ENCODE measurements at places on chromosomes 3 and 15. TPM values are rescaled to one million over a fixed set of nuclear protein-coding genes. Genes with fewer than 3 reads are reported as not detected.

WNT5A gene
- 1.7 TPM for total RNA-seq

CGNL1 gene
- 2.4 TPM for total RNA-seq

DNA sequence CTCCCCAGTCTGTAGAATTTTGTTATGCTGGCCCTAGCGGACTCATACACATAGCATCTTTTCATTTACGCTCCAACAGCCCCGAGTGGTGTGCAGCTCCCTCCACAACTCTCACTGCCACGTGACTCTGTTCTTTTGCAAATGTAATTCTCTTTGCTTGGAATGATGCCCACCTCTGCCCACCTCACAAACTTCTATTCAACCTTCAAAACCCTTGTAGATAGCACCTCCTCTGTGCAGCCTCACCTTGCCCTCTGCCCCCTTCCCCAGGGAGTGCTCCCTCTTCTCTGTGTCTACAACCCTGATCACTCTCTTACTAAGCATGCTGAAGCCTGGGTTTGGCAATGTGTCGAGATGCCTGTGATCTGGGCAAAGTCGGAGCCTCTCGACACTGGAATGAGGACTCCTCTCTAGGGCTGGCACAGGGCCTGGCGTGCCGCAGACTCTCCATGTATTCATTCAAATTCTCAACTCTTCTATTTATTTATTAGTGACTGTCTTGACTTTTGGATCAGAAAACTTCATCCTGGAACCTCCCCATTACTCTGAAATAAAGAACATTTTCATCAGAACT is 73.5 kb downstream of the MGLL start:
- peak; percentile 85 for DNase-seq

DNA sequence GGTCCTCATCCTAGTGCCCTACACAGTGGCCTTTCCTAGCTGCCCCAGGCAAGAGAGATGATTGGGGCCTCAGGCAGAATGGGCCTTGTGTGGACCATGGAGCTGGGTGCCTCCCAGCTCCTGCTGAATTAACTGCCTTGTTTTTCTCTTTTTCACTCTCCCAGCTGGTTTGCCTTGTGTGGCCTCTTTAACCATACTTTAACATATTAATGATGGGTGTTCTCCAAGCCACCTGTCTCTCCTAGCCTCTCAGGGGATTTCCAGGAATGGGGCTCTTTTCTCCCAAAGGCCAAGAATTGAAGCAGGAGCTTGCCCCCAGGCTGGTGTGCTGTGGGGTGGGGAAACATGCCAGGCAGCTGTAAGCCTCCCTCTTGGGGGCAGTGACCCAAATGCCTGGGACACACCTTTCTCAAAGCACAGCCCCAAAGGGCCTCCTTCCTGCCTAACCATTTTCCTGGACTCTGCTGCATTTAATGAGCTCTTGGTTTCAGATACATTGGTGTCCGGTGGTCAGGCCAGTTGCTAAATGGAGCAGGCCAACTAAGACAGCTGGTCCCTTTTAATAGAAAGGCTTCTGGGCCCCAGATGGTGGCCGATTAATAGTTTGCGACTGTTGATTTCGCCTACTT is 5.6 kb downstream of the ALPK3 start:
- peak; percentile 77 for DNase-seq

DNA sequence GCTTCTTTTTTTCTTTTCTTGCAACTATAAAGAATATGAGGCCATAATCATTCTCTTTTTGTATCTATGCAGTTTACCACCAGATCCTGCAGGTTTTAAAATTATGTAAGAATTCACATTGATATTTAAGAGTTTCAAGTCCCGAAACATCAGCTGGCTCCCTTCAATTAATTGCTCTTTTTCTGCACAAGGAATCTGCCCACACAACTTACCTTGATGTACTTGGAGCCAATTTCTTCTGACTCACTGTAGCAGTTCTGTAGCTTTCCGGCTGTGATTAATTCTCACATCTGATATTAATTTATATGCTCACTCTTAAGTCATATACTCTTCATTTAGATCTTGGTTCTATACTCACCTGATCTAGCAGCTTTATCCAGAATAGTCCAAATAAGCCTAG is 781.8 kb downstream of the CADM2 start:
- no peak for DNase-seq

CNTN3 gene
- 4.0 TPM for total RNA-seq

GRCh38 chr15:61820951-61821350 is 239.3 kb downstream of the VPS13C start:
- DNase-seq = no peak

ANKUB1 gene
- not detected for total RNA-seq

All from mesenteric fat pad (tissue), 1 donor.